ENCODE measurements at places on chromosomes 3 and 15.
A peak's percentile ranks its signal among the peaks of the same experiment; 100 is the strongest.

DNA sequence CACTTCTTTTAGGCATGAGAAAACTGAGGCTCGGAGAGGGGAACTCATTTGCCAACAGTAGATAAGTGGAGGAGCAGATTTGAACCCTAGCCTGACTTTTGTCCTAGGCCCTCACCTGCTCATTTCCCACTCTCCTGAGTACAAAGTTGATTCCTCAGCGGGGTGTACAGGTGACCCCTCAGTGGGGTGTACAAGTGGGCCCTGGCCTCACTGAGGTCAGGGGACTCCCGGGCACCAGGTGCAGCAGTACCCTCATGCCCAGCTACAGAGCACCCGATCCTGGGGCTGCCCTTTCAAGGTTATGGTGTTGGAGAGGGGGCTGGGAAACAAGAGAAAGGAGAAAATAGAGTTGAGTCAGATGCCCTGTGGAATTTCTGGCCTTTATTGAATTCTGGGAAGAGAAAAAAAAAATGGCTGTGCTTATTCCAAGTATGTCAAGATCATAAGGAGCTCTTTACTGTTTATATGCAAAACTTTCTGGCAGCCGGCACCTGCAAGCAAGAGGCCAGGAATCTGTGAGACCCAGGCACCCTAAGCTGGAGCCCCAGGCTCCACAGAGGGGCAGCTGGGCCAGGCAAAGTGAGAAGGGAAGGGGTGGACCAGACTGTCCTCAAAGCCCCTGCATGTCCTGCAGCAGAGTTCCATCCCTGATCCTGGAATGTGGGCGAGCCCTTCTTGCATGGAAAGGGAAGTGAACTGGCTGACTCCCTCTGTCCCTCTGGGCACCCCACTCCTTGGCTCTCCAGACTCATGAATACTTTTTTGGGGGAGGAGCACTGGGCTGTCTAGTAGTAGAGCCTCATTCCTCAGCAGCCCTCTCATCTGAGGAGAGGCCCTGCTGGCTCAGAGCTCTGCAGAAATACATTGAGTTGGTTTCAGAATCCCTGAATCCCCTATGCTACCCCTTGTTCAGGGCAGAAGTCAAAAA lies 43.1 kb downstream of the AMOTL2 start:
- no peak for DNase-seq

DNA sequence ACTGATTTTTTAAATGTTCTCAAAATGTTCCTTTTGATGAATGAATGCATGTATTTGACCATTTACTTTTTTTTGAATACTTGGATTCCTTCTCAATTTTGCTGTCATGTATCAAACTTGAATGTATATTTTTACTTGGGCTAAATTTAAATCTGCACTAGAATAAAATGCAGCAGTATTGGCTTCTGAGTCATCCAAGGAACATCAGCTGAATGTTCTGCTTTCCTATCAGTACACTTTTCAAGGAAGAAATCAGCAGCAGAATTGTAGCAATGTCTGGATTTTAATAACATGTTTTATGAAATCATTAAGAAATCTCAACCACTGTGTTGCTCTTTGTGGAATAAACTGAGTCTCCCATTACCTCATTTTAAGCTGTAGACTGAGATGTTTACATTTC lies 57.0 kb upstream of the COL6A6 start:
- DNase-seq = no peak

GRCh38 chr3:72533591-72534473 lies 314.4 kb downstream of the SHQ1 start:
- no peak for DNase-seq

DNA sequence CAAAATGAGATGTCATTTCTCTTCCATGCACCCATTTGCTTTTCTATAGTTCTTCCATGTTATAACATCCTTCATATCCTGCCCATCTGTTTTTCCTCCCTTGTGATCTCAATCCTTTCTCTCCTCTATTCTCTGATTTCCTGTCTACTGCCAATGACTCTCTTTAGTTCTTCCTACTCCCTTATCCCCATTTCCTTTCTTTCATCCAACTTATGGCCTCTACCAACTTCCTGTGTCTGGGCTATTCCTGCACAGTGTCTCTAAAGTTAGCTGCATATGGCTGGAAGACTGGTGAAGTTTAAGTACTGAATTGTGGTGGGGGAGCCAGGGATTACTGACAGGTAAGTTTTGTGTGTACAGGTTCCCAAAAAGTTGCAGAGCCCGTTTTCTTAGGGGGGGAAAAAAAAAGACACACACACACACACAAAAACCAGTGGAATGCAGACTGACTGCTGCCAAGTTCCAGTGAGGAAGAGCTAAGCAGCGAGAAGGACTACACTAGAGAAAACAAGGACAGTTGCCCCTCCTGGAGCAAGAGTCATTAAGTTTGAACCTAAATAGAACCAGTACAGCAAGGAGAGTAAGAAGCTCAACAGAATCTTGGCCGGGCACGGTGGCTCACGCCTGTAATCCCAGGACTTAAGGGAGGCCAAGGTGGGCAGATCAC lies 28.8 kb downstream of the XRN1 start:
- DNase-seq = no peak

DNA sequence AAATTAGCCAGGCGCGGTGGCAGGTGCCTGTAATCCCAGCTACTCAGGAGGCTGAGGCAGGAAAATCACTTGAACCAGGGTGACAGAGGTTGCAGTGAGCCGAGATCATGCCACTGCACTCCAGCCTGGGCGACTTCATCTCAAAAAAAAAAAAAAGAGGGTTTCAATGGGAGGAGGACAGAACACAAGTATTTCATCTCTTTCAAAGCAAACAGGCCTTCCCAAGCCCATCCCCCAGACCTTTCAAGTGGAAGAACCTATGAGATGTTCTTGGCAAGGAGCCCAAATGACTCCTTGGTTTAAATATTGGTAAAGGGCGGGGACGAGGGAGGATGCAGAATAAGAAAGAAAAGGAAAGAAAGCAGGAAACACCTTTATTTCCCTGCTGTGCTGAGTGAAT lies 62.2 kb upstream of the MCF2L2 start:
- no peak for DNase-seq

GRCh38 chr15:41231422-41232226 lies 556 bp downstream of the CHP1 start:
- no peak for DNase-seq

DNA sequence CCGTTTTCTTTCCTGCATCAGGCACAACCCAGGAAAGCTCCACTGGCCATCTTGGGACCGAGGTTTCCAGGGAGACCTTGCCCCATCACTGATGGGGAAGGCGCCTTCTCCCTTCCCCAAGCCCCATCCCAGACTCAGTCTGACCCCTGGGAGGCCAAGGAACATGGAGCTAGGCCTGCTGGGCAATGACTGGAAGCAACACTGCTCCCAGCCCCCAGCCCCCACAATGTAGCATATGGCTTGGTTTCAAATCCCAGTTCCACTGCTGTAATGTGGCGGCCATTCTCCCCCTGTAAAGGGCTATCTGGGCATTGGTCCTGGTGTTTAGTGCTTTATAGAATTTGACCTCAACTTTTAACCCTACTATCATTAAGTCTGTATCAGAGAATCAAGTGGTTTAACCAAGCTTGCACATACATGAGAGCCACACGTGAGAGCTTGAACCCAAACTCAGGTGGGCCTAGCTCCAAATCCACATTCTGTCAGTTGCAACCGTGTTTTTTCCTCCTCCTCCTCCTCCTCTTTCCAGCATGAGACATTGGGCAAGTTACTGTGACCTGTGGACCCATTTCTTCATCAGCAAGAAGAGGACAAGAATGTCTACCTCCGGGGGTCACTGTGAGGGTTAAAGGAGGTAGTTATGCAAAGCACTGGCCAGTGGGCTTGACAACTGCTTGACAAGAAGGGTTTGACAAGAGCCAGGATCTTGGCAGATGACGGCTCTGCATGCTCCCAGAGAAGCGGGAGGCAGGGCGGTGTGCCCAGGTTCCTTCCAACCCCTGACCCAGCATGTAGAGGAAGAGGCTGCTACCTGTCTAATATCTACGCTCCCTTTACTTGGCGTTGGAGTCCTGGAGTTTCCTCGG lies 37.4 kb downstream of the KLHL25 start:
- DNase-seq = no peak

- no peak for DNase-seq
Observed at GRCh38 chr15:98745179-98745578, 96.8 kb downstream of the IGF1R start.

- DNase-seq = no peak
Observed at GRCh38 chr3:123878807-123879206, 5.3 kb downstream of the MYLK start.

GRCh38 chr3:52399593-52399992 lies 45.3 kb downstream of the SEMA3G start:
- no peak for DNase-seq

GRCh38 chr15:88651136-88651732 lies 12.4 kb downstream of the ISG20 start:
- DNase-seq = no peak

DNA sequence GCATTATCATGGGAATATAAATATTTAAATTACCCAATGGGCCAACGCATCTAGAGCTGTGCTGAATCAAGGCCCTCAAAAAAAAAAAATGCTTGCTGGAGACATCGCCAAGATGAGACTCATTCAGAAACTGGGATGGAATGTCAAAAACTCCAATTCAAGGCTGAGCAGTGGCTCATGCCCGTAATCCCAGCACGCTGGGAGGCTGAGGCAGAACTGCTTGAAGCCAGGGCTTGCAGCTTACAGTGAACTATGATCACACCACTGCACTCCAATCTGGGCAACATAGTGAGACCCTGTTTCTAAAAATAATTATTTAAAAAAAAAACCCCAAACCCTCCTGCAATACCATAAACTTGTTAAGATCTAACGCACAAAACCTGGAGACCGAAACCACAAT lies 3.1 kb upstream of the CACNA1D start:
- DNase-seq = no peak

GRCh38 chr3:72756900-72757299 lies 91.3 kb downstream of the SHQ1 start:
- peak; percentile 35 for DNase-seq

Data from stimulated activated CD4-positive, alpha-beta T cell treated with anti-CD3 and anti-CD28 coated beads, Interleukin-1b, Interleukin-23, amount 100 ng/mL, for 48 hours (primary cell).